ENCODE measurements at places on chromosomes 6 and 20. TPM values are rescaled to one million over a fixed set of nuclear protein-coding genes. Genes with fewer than 3 reads are reported as not detected.

The WFDC5 gene
- total RNA-seq: not detected

DNA sequence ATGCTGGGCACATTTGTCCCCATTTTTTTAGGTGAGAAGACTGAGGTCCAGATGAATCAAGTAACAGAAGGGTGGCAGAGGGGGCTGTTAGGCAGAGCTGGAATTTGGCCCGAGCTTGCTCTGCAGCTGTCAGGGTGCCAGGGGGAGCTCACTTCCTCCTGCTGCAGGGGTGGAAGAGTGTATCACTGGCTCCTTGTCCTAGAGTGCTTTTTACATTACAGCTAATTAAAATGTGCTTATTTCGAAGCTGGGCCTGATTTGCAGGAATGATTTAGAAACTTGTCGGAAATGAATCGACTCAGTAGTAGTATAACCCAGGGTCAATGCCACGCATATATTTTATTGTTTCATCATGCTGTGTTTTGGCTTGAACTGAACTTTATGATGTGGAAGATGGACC, 11.1 kb downstream of the TOX2 start:
- DNase-seq: no peak

- DNase-seq: no peak
Observed at GRCh38 chr6:32109114-32109764, at the start of gene TNXB. TNXB (minus strand) TSS chr6:32109338; CDS start chr6:32098198, 11,140 bp downstream.

The MPIG6B gene
- total RNA-seq: not detected

- no peak for DNase-seq
Observed at GRCh38 chr6:89509777-89510281, 76.9 kb downstream of the ANKRD6 start.

- no peak for DNase-seq
Observed at GRCh38 chr6:113654396-113654795, 202.7 kb upstream of the MARCKS start.

The SLC17A3 gene
- not detected for total RNA-seq

DNA sequence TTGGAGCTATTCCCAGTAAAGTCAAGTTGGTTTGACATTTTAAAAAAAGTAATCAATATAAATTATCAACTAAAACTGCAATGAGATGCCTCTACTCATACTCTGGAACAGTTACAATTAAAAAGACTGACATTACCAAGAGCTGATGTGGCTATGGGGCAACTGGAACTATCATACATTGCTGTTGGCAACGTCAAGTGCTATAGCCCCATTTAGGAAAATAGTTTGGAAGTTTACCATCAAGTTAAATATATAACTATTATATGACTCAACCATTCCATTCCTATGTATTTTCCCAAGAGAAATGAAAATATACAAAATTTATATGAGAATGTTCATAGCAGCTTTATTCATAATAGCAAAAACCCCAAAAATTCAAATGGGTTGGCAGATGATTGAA, 111.4 kb upstream of the HDGFL1 start:
- no peak for DNase-seq

DNA sequence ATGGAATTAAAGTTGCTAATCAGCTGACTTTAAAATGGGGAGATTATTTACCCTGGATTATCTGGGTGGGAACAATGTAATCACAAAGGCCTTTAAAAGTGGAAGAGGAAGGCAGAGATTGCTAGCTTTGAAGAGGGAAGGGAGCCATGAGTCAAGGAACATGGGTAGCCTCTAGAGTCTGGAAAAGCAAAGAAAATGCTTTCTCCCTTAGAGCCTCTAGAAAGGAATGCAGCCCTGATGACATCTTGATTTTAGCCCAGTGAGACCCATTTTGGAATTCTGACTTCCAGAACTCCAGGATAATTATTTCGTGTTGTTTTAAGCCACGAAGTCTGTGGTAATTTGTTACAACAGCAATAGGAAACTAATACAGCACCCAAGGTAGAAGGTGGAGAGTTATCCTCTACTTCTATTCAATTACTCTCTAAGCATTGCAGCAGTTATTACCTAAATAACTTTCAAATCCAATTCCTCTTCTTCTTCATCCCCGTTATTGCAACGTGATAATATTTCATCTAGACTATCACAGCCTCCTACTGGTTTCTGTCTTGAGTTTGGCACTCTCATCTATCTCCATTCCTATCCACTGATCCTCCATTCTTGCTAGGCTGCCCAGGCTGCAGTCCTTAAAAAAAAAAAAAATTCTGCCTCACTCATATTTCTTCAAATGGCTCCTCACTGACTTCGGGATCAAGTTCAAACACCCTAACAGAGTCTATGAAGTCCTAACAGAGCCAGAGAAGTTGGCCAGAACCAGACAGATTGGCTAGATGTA, 224.3 kb downstream of the BTBD9 start:
- DNase-seq: no peak

The CDYL gene
- total RNA-seq: 38.7 TPM

The C20orf144 gene
- under 0.01 TPM for total RNA-seq

DNA sequence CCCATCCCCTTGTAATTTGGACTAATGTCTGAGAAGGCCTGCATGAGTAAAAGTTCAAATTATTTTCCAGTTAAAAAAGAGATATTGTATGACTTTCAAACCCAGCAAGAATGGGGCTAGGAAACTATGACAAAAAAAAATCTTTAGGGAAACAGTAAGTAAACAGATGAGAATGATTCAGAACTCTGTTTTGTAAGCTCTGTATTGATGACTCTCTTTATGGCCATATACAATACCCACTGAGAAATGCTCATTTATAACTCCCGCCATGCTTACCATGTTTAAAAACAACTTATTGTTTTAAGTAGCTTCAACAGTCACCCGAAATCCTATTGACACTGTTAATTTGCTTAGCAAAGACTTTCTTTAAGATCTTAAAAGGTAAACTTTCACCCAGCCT, 17.2 kb upstream of the PCK1 start:
- no peak for DNase-seq

The MRAP2 gene
- total RNA-seq: not detected

All from fibroblast of villous mesenchyme (primary cell).